Ovary (tissue), 10 donors: ENCODE measurements at places on chromosomes 3 and 15.
A peak's percentile ranks its signal among the peaks of the same experiment; 100 is the strongest.

- H3K27ac ChIP-seq: no peak overlapping the region
- no peaks in the 10 kb centered on the region for H3K4me1 ChIP-seq
- no peak overlapping the region for H3K4me3 ChIP-seq
- H3K27me3 ChIP-seq: no peaks in the 10 kb centered on the region
- DNase-seq: no peak
Measured at GRCh38 chr3:116084999-116085791, 360.1 kb downstream of the LSAMP start.

GRCh38 chr15:50814634-50815033, 49.1 kb upstream of the SPPL2A start:
- no peaks in the 10 kb centered on the region for H3K4me1 ChIP-seq
- H3K27me3 ChIP-seq: no peaks in the 10 kb centered on the region
- no peak for DNase-seq
- no peaks in the 10 kb centered on the region for H3K36me3 ChIP-seq

GRCh38 chr3:51710631-51711351, 3.9 kb downstream of the GRM2 start:
- H3K4me3 ChIP-seq: no peak overlapping the region
- no peaks in the 10 kb centered on the region for H3K36me3 ChIP-seq
- H3K27ac ChIP-seq: no peak overlapping the region
- no peaks in the 10 kb centered on the region for H3K4me1 ChIP-seq
- DNase-seq: no peak
- no peaks in the 10 kb centered on the region for H3K27me3 ChIP-seq

DNA sequence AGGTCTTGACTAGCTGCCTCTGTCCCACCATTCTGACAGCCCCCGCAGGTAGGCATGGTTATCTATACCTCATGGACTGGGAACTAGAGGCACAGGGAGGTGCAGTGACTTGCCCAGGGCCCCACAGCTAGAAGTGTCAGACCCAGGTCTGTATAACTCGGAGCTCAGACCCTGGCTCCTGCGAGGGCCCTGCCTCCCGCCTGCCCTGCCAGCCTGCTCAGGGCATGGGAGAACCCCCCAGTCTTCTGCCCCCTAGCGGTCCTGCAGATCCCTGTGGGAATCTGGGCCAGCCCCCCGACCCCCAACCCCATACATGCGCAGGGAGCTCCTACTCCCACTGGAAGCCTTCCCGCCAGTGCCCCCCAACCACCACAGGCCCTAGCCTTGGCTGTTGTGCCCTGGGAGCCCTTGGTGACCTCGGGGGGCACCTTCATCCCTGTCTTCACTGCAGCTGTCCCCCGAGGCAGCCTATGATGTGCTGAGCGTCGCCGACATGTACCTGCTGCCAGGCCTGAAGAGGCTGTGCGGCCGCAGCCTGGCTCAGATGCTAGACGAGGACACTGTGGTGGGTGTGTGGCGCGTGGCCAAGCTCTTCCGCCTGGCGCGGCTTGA, 6.9 kb downstream of the ABTB1 start:
- no peak overlapping the region for H3K27ac ChIP-seq
- H3K4me1 ChIP-seq: no peaks in the 10 kb centered on the region
- no peak overlapping the region for H3K4me3 ChIP-seq
- H3K36me3 ChIP-seq: no peaks in the 10 kb centered on the region
- DNase-seq: peak; percentile 4

GRCh38 chr3:2851361-2851760, 258.8 kb downstream of the IL5RA start:
- H3K27ac ChIP-seq: no peak overlapping the region
- no peak for DNase-seq
- no peaks in the 10 kb centered on the region for H3K4me1 ChIP-seq
- no peaks in the 10 kb centered on the region for H3K36me3 ChIP-seq
- H3K4me3 ChIP-seq: no peak overlapping the region
- H3K27me3 ChIP-seq: no peaks in the 10 kb centered on the region

DNA sequence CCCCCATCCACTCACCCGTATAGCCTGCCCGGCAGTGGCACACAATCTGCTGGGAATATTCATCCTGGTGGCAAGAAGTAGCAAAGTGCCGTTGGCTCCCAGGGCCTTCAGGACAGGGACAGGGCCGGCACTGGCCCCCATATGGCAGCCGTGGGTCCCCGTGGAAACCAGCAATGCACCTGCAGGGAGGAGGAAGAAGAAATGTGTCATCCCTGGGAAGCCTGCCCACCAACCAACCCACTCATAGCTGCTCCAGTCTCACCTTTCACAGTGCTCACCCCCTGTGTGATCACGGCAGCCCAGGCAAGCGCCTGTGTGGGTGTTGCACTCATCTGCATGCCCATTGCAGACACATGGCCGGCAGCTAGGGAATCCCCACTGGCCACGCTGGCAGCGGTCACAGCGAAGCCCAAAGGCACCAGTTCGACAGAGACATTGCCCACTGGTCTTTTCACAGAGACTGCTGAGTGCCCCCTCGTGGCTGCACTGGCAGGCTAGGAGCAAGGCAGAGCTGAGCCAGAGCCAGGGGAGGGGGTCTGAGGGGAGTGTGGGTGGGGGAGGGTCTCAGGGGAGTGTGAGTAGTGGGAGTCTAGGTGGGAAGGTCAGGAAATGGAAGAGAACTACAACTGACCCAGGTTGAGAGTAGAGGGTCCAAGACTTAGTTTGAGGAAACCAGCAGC, 4.5 kb upstream of the USP19 start:
- DNase-seq: no peak
- H3K4me1 ChIP-seq: no peaks in the 10 kb centered on the region
- H3K27me3 ChIP-seq: no peaks in the 10 kb centered on the region
- no peak overlapping the region for H3K27ac ChIP-seq
- no peak overlapping the region for H3K4me3 ChIP-seq
- no peaks in the 10 kb centered on the region for H3K36me3 ChIP-seq

DNA sequence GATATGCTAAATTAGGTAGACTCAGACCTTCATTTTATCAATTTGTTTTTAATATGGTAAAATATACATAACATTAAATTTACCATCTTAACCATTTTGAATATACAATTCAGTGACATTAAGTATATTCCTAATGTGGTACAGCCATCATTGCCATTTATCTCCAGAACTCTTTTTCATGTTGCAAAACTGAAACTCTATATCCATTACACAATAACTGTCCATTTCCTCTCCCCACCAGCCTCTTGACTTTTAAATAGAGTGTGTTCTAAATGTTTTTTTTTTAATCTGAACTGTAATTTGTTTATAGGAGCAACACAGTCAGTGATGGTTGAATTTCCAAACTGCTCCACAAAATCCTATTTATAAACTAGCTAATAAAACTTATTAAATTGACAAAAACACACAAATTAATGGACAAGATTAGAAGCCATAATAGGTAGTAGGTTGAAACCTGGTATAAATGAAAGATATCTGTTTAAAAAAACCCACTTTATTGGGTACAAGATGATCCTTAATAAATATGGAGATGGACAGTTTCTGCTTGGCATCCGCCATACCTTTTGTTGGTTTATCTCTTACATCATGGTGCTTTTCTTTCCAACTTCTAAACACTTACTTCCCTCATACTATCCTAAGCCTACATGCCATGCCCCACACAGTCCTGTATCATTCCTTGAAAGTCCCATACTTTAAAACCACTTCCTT, 142.4 kb downstream of the ZPLD1 start:
- H3K4me1 ChIP-seq: no peaks in the 10 kb centered on the region
- DNase-seq: no peak
- no peaks in the 10 kb centered on the region for H3K27me3 ChIP-seq
- H3K36me3 ChIP-seq: no peaks in the 10 kb centered on the region

DNA sequence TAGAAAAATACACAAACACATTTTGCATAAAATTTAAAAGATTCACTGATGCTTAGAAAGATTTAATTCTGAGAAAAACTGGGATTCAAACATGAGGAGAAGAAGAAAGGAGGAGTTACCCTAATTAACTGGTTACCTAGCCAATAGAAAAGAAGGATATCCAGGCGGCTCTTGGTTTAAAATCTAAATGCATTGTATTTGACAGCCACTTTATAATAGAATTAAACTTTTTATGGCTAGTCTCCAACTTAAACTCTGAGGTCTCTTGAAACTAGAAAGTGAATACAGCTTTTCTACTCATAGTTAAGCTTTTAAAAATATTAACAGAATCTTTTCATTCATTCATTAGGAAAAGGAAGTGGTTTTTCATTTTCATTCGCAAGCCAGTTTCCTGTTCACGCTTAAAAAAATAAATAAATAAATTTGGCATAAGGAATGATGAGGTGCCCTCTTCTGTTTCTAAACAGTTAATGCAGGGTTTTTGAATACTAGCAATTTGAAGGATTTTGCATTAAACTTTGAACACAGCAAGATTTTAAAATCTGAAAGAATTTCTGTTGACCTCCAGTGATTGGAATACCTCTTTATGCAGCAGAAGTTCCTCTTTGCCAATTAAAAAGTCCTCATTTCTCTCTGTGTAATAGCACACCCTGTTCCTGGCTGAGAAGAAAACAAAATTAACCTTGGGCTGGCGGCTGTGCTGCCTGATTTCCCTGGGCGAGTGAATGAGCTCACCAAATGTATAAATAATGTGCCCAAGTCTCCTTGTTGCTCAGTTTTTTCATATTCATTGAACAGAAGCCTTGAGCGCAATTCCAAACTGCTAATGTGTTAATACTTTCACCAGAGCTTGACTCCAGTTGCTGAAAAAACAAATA, 105.1 kb downstream of the ZMAT3 start:
- DNase-seq: peak; percentile 11
- peaks cover 5% of the 10 kb centered on the region for H3K4me1 ChIP-seq
- H3K27ac ChIP-seq: no peak overlapping the region

- no peak overlapping the region for H3K4me3 ChIP-seq
- no peaks in the 10 kb centered on the region for H3K27me3 ChIP-seq
- H3K4me1 ChIP-seq: peaks cover 10% of the 10 kb centered on the region
- peak; percentile 48 for DNase-seq
- no peak overlapping the region for H3K27ac ChIP-seq
- H3K36me3 ChIP-seq: no peaks in the 10 kb centered on the region
Measured at GRCh38 chr3:124202754-124203153, 210.8 kb upstream of the ROPN1 start.

- no peak for DNase-seq
- no peak overlapping the region for H3K4me3 ChIP-seq
- no peaks in the 10 kb centered on the region for H3K36me3 ChIP-seq
- no peaks in the 10 kb centered on the region for H3K27me3 ChIP-seq
- no peak overlapping the region for H3K27ac ChIP-seq
- peaks cover 3% of the 10 kb centered on the region for H3K4me1 ChIP-seq
Measured at GRCh38 chr15:66502491-66502890, 2.2 kb downstream of the RPL4 start.

- H3K27ac ChIP-seq: no peak overlapping the region
- H3K36me3 ChIP-seq: no peaks in the 10 kb centered on the region
- no peaks in the 10 kb centered on the region for H3K27me3 ChIP-seq
- DNase-seq: no peak
- no peak overlapping the region for H3K4me3 ChIP-seq
- no peaks in the 10 kb centered on the region for H3K4me1 ChIP-seq
Measured at GRCh38 chr3:66644549-66644948, 143.7 kb upstream of the LRIG1 start.

GRCh38 chr3:99425930-99426329, 212.5 kb upstream of the COL8A1 start:
- H3K4me1 ChIP-seq: no peaks in the 10 kb centered on the region
- H3K4me3 ChIP-seq: no peak overlapping the region
- no peak for DNase-seq
- H3K27me3 ChIP-seq: no peaks in the 10 kb centered on the region

DNA sequence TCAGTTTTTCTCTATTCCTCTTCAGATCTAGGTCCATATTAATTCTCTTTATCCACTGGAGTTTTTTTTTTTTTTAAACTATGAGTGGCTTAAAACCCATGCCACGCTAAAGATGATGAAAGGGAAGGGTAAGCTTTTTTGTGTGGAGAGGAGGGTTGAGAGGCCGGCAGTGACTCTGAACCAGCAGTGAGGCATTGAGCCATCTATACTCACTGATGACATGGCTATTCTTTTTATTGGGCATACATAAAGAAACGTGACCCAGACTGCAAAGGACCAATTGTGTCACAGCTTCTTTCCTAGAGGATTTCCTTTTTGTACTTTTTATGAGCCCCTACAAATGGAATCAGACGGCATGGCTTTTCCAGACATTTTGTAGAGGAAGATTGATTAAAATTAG, 662.2 kb downstream of the AGBL1 start:
- H3K27me3 ChIP-seq: no peaks in the 10 kb centered on the region
- no peaks in the 10 kb centered on the region for H3K36me3 ChIP-seq
- H3K27ac ChIP-seq: no peak overlapping the region
- DNase-seq: no peak
- H3K4me1 ChIP-seq: no peaks in the 10 kb centered on the region
- H3K4me3 ChIP-seq: no peak overlapping the region

GRCh38 chr3:30007668-30008067, 598.7 kb upstream of the TGFBR2 start:
- H3K27ac ChIP-seq: no peak overlapping the region
- DNase-seq: no peak
- no peaks in the 10 kb centered on the region for H3K27me3 ChIP-seq
- H3K4me3 ChIP-seq: no peak overlapping the region
- no peaks in the 10 kb centered on the region for H3K4me1 ChIP-seq

DNA sequence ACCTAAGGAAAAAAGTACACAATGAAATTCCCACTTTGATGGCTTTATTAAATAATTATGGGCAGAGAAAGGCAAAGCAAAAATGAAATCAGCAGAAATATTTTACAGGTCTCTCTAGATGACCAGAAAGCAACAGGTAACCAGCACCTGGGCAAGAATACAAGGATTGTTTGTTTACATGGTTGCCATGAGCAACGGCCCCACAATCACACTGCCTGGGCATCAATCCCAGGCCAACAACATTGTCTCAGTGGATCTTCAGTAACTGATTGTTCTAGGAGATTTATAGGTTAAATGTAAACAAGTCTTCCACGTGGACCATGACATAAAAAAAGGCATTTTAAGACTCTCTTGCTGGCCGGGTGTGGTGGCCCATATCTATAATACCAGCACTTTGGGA, 82.6 kb downstream of the PDZRN3 start:
- no peaks in the 10 kb centered on the region for H3K27me3 ChIP-seq
- DNase-seq: no peak
- no peak overlapping the region for H3K27ac ChIP-seq
- H3K4me1 ChIP-seq: peaks cover 14% of the 10 kb centered on the region
- no peak overlapping the region for H3K4me3 ChIP-seq
- H3K36me3 ChIP-seq: no peaks in the 10 kb centered on the region

DNA sequence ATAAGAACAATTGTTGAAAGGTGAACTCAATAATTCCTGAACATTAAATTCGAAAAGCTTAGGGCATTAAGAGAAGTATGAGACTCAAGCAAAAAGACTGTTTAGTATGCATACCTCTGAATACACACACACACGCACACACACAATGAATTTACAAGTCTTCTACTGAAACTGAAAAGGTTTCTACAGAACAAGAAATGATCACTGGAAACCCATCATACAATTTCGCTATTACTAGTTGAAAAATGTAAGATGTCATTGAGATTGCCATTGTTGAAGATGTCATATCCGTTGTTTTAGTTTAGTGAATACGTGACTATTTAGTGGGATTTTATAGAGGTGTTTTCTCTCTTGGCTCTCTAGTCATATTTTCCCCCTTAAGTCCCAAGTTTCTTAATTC, 106.8 kb downstream of the FOXB1 start:
- DNase-seq: no peak
- no peaks in the 10 kb centered on the region for H3K4me1 ChIP-seq
- no peaks in the 10 kb centered on the region for H3K36me3 ChIP-seq
- no peak overlapping the region for H3K27ac ChIP-seq
- H3K27me3 ChIP-seq: no peaks in the 10 kb centered on the region
- no peak overlapping the region for H3K4me3 ChIP-seq

- peaks cover 6% of the 10 kb centered on the region for H3K4me1 ChIP-seq
- no peaks in the 10 kb centered on the region for H3K36me3 ChIP-seq
- no peak for DNase-seq
- no peak overlapping the region for H3K27ac ChIP-seq
Measured at GRCh38 chr3:32973982-32974381, 22.5 kb downstream of the CCR4 start.
